CD8-positive, alpha-beta T cell (primary cell): ENCODE measurements at places on chromosomes 3 and 15. TPM values are rescaled to one million over a fixed set of nuclear protein-coding genes. Genes with fewer than 3 reads are reported as not detected.

The MASP1 gene
- total RNA-seq: not detected

The ZNF654 gene
- total RNA-seq: 15.0 TPM

The EEF1AKMT4 gene
- total RNA-seq: 0.38 TPM

The ATP10A gene
- 18.5 TPM for total RNA-seq

The AAGAB gene
- 18.0 TPM for total RNA-seq

The C3orf85 gene
- not detected for total RNA-seq

The CLDN16 gene
- total RNA-seq: not detected

The LMAN1L gene
- total RNA-seq: not detected

The AADACL2 gene
- total RNA-seq: not detected

The ULK4 gene
- total RNA-seq: 11.9 TPM

The ADGRG7 gene
- total RNA-seq: 22.3 TPM

The TMEM44 gene
- total RNA-seq: 2.4 TPM

The PLA1A gene
- total RNA-seq: not detected
